ENCODE measurements at places on chromosomes 3 and 15.

DNA sequence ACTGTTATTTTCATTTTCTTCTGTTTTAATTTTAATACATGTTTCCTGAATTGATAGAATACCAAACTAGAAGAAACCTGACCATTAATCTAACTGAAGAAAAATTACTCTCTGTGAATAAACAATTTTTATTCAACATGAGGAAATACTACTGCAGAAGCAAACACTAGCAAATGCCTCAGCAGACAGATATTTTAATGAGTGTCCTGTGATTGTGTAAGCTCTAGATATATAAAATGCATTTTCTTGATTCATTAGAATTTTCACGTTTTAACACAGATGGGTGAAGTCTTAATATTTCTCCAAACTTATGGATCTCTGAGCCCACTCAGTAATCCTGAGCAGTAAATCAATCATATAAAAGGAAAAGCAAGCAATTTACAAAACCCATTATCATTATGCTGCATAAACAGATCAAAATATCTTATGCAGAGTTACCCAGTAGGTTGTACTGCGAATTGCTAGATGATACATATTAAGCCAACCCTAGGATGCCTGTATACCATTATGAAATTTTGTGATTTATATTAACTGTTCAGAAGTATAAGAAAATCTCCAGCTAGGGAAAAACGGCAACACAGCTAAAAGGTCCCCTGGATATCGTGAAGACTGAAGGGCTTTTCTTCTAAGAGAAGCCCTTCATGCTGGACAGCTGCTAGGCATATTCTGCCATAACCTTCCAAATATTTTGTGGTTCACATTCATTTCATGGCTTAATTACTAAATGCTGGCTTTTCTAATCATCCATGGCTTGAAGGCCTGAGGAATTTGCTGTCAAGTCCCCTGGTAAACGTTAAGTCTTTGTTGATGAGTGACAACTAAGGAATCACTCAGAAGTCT, 157.7 kb upstream of the TGFBR2 start:
- DNase-seq, result no peak

DNA sequence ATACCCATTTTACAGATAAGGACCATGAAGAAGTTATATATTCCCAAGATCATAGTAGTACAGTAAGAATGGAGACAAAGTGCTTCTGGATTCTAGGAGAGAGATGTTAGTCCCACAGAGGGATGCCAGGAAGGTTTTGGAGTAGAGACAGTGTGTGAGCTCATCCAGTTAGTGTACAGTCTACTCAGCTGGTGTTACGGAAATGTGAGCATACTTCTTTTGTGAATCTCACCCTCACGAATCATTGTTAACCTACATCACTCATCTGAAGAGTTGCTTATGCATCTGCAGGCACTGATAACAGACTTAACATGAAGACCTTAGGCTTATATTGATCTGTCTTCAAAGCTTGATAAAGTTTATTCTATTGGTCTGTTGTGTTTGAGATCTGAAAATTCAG, 106.6 kb upstream of the PTPRG start:
- no peak for DNase-seq

GRCh38 chr3:32276279-32276841, 37.9 kb downstream of the CMTM8 start:
- no peak for DNase-seq

- DNase-seq, result no peak
Observed at GRCh38 chr3:21705769-21706168, 45.2 kb downstream of the ZNF385D start.

- DNase-seq, result peak; percentile 42
Observed at GRCh38 chr3:190701096-190701532, 161.4 kb downstream of the GMNC start.

DNA sequence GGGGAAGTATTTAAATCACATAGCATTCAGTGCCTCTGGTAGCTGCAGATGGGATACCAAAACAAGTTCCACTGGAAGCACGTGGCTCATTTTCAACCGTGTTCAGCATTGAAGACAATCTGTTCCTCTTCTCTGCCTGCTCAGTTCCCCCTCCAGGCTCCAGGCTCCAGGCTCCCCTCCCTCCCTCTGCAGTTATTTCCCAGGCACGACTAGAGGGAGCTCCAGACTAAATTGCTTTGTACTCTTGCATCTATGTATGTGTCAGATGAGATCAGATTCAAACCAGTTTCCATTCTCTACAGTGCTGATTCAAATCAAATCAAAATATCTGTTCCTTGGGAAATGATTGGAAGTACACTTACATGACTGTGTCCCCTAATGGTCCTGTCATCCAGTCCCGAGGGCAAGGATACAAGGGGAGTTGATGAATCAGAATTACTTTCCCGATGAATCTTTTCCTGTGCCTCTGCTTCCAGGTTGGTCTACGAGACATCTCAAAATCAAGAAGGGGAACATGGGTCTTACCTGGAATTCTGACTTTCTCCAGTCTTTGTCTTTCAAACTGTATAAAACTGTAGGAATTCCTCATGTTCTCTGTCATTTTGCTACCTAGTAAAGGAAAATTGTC, 600.5 kb downstream of the EDEM1 start:
- DNase-seq, result no peak

DNA sequence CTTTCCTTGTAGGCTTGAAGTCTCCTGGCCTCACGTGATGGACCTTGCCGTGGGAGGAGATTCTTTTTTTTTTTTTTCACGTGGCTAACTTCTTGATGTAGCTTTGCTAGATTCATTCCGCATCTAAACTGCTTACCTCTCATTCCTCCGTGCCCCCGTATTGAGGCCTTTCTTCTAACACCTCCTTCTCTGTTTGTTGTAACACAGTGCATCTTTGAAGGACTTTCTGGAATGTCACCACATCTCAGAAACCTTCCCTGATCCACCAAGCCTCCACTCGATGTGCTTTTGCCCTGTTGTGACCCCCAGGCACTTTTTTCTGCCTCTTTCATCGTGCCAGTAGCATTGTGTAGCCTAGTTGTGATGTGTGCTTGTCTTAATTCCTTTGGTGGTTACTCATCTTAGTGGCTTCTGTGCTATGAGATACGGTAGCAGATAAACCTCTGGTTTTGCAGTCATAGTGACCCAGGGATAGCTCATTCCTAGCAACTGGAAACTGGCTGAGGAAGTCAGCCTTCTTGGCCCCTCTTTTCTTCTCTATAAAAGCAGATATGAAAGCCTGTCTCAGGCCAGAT, 1.6 kb upstream of the BNC1 start:
- DNase-seq, result no peak

- DNase-seq, result no peak
Observed at GRCh38 chr3:55724821-55725220, 237.7 kb upstream of the WNT5A start.

GRCh38 chr3:117003501-117003900, 293.9 kb downstream of the TUSC7 start:
- no peak for DNase-seq

- no peak for DNase-seq
Observed at GRCh38 chr3:194973366-194974000, 287.8 kb downstream of the FAM43A start.
